Activated T-cell treated with anti-CD3 and anti-CD28 coated beads, Interleukin-2, amount 50 U/mL, for 72 hours (primary cell): ENCODE measurements at places on chromosomes 13 and 19.

GRCh38 chr19:57934820-57935665 is at the start of gene ZNF418:
Gene ZNF418 (minus strand): TSS chr19:57935402. CDS start chr19:57933822, 1,580 bp downstream.
- peak; percentile 35 for DNase-seq

GRCh38 chr19:58476498-58477015 is 405 bp downstream of the ZNF446 start:
- no peak for DNase-seq

GRCh38 chr19:17240062-17240752 is 5.5 kb downstream of the NR2F6 start:
- no peak for DNase-seq

- DNase-seq = peak; percentile 10
Measured at GRCh38 chr19:2974342-2975041, 2.9 kb upstream of the TLE6 start.

DNA sequence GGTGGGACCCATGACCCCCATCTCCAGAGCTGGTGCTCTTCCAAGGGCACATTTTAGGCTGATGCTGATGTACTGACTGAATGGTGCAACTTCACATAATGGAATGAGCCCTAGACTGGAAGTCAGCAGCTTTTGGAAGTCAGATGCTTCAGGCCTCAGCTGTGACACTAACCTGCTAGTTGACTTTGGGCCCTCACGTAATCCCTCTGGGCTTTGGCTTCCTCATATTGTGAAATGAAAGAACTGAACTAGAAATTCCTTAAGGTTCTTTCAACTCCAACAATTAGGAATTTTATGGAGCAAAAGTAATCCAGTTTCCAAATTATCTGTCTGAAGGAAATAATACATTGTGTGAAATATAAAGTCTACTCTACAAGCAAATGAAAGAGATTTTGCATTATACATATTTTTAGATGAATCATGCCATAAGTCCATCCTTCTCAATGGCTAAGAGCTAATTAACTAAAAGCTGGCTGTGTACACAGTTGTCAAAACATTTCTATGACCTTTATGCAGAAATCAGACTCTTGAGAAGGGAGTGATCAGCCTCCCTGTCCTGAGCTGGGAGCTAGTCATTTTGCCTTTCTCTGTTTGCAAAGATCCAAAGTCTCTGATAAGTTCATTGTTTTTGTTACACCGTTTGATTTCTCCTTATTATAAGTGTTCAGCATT is 204.2 kb downstream of the DCLK1 start:
- DNase-seq = no peak

DNA sequence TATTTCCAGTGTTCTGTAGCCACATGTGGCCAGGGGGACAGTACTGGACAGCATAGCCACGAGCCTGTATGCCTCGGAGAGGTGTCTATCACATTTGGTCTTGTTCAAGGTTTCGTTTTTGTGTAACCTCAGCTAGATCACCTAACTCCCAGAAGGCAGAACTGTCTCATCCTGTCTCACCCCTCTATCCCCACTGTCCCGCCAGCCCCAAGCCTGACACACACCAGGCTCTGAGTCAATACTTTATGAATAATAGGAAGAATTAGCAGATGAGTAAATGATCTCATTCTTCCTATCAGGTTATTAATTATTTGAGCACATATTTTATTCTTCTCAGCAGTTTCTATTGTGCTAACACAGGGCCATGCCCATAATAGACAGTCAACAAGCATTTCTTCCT is 132.2 kb downstream of the NUFIP1 start:
- DNase-seq = no peak

DNA sequence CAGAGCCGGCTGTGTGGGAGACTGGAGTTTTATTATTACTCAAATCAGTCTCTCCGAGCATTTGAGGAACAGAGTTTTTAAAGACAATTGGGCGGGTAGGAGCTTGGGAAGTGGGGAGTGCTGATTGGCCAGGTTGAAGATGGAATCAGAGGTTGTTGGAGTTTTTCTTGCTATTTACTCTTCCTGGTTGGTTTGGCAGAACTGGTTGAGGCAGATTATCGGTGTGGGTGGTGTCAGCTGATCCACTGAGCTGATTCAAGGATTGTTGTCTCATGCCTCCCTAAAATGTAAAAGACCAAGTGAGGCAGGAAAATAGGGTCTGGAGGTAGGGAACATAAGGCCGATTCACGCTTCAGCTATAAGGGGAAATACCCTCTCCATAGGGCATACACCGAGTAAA is 1.3 kb upstream of the TDRD12 start:
- no peak for DNase-seq

- no peak for DNase-seq
Measured at GRCh38 chr13:41065078-41065477, 3.8 kb downstream of the WBP4 start.

DNA sequence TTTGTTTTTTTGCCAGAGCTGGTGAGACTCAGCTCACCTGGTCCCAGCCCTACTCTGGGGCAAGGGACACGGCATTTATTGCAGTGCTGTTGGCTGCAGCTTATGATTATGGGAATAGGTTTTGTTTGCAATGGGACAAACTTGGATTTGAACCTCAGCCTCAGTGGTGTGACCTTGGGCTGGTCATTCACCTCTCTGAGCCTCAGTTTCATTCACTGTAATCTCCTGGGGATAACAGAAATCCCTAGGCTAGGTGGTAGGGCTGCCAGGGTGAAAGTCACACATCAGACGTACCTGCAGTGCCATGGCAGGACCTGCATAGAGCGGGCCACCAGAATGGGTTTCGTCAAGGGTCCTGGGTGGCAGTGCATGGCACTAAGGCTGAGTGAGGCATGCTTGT is 73.7 kb upstream of the MEDAG start:
- no peak for DNase-seq

DNA sequence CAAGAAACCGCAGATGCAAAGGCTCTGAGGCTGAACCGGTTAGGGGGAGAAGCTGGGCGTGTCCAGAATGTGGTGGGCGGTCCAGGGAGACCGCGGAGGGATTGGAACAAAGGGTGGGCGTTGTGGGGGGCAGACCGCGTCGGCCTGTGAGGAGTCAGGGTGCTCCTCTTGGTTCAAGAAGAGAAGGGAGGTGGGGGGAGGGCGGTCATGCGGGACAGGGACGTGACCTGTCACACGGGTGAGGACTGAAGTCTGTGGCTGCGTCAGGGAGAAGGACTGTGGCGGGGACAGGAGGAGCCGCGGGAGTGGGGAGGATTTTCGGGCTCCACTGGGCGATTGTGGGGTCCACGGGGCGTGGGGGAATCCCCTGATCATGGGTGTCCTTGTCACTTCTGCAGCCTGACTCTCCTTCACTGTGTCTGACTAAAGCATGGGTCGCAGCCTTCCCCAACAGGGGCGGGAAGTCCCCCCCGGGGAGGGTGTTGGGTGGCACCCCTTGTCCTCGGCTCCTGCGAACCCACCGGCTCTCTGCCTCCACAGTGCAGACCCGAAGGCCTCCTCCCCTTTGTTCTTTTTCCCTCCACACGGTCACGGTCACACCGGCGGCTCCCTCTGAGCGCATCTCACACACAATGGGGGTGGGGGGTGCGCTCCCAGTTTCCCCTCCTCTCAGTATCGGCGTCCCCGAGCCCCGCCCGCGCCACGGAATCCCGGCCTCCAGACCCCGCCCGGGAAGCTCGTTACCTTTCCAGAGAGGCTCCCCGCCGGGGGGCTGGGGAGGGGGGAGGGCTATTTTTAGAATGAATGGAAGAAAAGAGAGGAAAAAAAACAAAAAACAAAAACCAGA is 16.4 kb upstream of the KCNN1 start:
- peak; percentile 52 for DNase-seq

DNA sequence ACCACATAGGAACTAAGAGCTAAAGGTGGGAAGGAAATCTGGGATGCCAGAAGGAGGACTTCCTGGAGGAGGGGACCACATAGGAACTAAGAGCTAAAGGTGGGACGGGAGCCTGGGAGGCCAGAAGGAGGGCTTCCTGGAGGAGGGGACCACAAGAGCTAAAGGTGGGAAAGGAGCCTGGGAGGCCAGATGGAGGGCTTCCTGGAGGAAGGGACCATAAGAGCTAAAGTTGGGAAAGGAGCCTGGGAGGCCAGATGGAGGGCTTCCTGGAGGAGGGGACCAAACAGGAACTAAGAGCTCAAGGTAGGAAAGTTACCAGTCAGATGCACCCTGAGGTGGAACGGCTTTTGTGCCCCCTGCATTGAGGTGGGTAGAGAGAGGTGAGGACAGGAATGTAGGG is 9.8 kb upstream of the FCHO1 start:
- DNase-seq = no peak

GRCh38 chr19:3365093-3365835 is 1.1 kb upstream of the NFIC start:
- peak; percentile 9 for DNase-seq

- no peak for DNase-seq
Measured at GRCh38 chr13:81888855-81889254, 1547.9 kb upstream of the SPRY2 start.

DNA sequence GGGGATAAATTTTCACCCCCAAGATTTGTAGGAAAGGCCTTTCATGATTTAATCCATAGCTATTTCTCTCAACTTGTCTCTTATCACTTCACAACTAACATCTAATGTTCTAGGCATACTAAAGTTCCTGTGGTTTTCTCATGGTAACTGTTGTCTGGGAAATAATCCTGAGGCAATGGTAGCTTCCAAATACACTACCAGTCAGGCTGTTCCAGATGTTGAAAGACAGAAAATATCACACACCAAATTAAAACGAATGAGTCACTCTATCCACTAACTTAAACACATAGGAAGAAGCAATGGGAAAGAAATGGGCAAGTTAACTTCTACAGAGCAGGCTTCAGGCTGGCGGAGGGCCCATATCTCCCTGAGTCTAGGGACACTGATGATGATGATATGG is 77.7 kb upstream of the MYO16 start:
- no peak for DNase-seq

GRCh38 chr13:79749984-79750551 is 269.1 kb downstream of the NDFIP2 start:
- DNase-seq = no peak

- no peak for DNase-seq
Measured at GRCh38 chr13:34356686-34357434, 538.9 kb downstream of the RFC3 start.

- DNase-seq = no peak
Measured at GRCh38 chr19:17206736-17207581, 8.2 kb upstream of the USE1 start.

DNA sequence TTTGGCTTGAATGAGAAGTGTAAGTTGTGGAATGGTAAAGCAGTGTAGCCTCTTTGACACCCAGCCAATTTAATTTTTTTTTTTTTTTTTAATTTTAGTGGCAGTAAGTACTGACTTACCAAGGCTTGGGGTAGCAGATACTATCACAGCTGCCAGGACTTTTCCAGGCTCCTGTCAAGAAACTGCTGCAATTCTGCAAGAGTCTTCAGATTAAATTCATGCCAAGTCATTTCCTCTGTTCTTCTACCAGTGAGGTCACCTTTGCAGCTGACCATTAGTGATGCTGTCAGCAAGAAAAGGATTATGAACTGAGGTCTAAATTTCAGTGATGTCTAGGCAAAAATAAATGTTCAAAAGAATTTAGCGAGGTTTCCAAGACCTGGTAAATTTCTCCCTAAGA is 91.2 kb downstream of the GGACT start:
- DNase-seq = no peak

DNA sequence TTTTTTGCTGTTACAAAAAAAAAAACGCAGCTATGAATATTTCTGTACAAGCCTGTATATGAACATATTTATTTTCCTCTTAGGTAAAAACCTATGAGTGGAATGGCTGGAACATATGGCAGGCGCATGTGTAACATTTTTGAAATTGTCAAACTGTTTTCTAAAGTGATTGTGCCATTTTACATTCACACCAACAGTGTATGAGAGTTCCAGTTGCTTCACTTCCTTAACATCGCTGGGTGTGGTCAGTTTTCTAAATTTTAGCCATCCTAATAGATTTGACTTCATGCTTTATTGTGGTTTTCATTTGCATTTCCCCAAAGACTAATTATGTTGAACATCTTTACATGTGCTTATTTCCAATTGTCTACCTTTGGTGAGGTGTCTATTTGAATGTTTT is 306.8 kb downstream of the KCNRG start:
- DNase-seq = no peak

GRCh38 chr13:66509175-66509574 is 721.0 kb downstream of the PCDH9 start:
- no peak for DNase-seq

- no peak for DNase-seq
Measured at GRCh38 chr19:4390017-4390566, 10.3 kb downstream of the SH3GL1 start.

- DNase-seq = no peak
Measured at GRCh38 chr13:85503797-85504196, 295.4 kb downstream of the SLITRK6 start.

DNA sequence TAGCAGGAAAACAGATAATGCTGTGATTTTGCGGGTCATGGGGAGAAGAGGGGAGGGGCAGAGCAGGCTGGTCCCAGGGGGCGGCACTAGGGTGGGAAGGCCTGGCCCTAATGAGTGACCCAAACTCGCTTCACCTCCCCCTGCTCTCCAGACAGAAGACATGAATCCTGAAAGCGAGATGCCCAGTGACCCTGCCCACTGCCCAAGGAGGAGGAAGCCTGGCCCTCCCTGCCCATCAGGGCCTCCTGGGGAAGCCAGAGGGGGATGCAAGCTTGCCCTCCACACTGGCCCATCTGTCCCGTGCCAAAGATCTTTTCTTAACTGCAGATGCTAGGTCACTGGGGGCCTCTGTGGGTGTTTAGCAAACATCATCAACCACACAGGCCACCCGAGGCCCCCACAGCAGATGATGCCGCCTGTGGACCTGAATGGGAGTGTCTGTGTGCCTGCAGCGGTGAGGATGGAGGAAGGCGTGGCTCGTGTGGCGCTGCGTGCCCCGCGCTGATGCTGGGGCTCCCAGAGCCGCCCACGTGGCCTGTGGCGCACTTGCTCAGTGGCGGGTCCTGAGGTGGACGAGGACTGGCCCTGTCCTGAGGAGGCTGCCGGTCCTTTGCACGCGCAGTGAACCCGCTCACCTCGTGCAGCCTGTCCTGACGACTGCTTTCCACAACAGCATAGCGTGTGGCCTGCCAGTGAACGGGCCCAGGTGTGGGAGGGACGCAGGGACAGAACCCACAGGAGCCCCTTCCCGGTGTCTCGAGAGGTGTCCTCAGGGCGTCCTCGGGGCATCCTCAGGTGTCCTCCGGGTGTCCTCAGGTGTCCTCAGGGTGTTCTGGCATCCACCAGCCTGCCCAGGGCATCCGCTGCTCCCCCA is 80.5 kb upstream of the MCF2L start:
- DNase-seq = no peak

DNA sequence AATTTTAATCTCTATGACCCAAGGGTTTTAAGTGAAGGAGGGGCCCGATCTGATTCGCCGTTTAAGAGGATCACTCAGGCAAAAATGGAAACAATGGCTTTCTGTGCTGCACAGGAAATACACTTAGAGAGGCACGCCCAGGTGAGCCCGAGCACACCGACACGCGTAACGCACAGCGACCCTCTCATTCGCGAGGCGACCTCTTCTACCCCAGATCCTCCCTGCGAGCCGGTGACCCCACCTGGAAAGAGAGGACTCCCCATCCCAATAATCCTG is 216 bp downstream of the SH2D3A start:
- no peak for DNase-seq

DNA sequence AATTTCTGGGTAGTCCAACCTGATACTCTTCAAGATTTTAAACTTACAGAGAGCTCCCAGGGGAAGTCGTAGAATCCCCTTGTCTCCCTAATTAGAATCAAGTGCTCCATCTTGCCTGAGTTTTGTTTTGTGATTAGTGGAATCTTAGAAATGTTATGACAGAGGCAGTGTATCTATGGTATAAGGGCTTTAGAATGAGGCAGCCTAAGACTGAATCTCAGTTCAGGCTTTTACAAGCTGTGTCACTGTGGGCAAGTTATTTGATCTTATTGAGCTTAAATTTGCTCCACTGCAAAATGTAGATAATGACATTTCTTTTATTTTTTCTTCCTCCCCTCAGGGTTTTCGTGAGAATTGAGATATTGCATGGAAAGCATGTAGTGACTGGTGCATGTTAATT is 215.5 kb downstream of the POSTN start:
- DNase-seq = no peak
